ENCODE measurements at places on chromosomes 2 and 18.

GRCh38 chr2:42933824-42934254 lies 141.5 kb upstream of the HAAO start:
- DNase-seq, result no peak

GRCh38 chr2:35410431-35411061 lies 945.0 kb upstream of the CRIM1 start:
- peak; percentile 13 for DNase-seq

GRCh38 chr2:232502911-232503808 lies 15.5 kb upstream of the ECEL1 start:
- no peak for DNase-seq

DNA sequence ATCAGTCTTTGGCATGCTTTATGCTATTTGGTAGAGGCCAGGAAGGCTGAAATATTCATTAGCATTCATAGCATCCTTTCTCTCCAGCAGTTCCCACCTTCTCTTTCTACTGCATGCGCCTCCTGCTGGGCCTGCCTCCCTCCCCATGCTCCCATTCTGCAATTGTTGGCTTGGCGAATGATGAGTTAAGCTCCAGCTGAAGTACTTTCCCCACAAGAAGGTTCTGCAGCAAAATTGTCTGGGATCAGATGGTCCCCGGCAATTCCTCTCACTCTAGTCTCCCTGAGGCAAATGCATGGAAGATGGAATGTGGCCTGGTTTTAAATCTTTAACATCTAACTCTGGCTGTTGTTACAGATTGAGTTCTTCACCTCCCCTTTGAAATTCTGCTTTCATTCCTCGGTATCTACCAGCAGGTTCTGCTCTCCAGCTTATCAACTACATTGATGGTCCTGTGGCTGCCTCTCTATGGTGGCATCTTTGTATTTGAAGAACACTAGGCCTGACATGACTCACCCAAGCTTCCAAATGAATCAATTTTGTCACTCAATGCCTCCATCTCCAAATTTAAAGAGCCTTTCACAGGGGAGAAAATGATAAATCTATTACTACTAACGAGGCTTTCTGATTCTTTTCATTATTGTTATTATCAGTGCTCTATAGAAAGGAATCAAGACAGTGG lies 55.9 kb downstream of the KCTD18 start:
- no peak for DNase-seq

- no peak for DNase-seq
These were observed 22.0 kb downstream of the PHLPP1 start for GRCh38 chr18:62737241-62737873.

GRCh38 chr2:140481136-140481535 lies 1649.7 kb downstream of the LRP1B start:
- no peak for DNase-seq

DNA sequence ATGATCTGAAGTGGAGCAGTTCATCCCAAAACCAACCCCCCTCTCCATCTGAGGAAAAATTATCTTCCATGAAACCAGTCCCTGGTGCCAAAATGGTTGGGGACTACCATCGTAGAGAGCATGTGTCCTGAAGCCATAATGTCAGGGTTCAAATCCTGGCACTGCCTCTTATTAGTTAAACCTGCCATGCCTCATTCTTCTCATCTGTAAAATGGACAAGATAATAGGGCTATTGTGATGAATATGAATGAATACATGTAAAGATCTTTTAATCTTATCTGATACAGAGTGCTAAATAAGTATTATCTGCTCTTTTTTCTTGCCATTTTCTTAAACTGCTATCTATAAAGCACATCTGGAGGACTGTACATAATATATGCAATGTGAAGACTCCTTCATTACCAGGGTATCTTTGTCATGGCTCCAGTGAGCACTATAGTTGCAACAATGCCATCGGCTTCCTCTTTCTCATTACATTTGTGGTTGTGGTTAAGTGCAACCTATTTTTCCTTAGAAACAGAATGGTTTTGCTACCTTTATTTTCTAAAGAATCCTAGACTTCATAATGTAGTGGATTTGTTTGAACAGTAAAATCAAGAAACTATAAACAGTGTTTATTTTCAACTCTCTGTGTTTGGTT lies 27.0 kb downstream of the MFSD6 start:
- DNase-seq, result no peak

GRCh38 chr2:120251078-120251477 lies 1.6 kb upstream of the RALB start:
- no peak for DNase-seq

- no peak for DNase-seq
These were observed 41.1 kb downstream of the LDLRAD4 start for GRCh38 chr18:13259701-13260100.

DNA sequence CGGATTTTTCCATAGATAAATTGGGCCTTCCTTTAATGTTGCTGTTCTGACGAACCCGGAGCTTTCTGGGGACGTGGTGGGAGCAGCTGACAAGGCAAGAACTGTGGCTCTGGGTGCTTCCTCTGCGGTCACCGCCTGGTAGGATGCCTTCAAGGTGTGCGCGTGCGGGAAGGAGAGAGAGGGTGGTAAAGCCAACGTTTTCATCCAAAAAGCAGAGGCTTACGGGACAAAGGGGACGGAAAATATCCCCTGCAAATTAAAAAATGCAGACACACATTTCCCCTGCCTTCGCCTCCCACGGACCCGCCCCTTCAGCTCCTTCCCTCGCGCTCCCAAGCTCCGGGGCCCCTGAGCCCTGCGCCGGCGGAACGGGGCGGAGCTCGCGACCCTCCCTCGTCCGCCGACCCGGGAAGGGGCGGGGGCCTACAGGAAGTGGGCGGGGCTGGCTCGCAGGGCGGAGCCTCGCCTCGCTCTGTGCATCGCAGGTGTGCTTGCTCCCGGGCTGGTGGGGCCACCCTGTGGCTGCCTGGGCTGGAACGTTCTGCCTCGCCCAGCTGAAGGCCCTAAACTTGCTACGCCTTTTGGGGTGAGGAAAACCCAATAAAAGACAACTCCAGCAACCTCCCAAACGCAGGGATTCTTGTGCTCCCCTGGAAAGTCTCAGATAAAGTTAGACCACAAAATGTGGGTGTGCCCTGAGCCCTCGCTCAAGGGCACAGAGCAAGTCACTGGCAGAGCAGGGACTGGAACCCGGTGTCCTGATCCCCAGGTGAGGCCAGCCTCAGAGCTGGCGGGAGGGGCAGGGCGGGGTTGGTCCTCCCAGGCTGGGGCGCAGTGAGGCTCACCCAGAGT lies 25.4 kb upstream of the SLC66A3 start:
- DNase-seq, result no peak
